ENCODE measurements at places on chromosomes 3 and 15. TPM values are rescaled to one million over a fixed set of nuclear protein-coding genes. Genes with fewer than 3 reads are reported as not detected.

Gene RHOV
- 4.2 TPM for total RNA-seq

DNA sequence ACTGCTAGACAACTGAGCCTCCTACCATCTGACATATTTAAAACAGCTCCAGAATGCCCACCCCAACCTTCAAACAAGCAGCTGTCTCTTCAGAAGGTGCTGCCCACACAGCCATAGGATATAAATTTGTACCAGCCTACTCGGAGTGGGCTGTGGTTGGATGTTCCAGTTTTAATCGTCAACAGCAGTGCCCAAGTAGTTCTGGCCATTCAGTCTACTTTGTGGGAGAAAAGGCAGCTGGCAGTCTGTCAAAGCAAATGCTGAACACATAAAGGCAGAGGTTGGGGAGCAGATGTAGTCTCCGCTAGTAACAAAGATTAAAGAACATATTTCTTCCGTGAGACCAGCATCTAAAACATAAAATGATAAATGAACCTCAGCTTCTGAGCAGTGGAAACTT lies 15.9 kb upstream of the ERC2 start:
- DNase-seq = no peak
- peaks cover 3% of the 10 kb centered on the region for H3K27me3 ChIP-seq
- no peaks in the 10 kb centered on the region for H3K4me1 ChIP-seq
- H3K36me3 ChIP-seq = no peaks in the 10 kb centered on the region
- H3K27ac ChIP-seq = no peak overlapping the region
- H3K4me3 ChIP-seq = no peak overlapping the region

DNA sequence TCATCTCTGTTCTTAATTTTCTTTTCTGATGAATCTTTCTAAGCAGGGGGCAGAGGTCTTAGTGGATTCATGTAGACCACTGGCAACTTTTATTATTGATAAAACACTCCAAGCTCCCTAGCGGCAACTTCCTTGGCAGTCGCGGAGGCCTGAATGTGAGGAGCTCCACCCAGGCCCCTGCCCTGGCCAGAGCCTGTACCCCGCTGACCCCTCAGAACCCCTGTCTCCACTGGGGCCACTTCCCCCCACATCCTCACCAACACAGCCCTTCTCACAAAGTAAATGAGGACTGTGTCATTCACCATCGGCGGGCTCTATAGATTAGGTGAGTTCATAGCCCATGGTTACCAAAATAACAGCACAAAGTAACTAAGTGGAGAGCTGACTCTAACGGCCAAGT lies 111.6 kb downstream of the TPRA1 start:
- peaks cover 5% of the 10 kb centered on the region for H3K27me3 ChIP-seq
- H3K4me3 ChIP-seq = no peak overlapping the region
- H3K36me3 ChIP-seq = no peaks in the 10 kb centered on the region
- no peak for DNase-seq

DNA sequence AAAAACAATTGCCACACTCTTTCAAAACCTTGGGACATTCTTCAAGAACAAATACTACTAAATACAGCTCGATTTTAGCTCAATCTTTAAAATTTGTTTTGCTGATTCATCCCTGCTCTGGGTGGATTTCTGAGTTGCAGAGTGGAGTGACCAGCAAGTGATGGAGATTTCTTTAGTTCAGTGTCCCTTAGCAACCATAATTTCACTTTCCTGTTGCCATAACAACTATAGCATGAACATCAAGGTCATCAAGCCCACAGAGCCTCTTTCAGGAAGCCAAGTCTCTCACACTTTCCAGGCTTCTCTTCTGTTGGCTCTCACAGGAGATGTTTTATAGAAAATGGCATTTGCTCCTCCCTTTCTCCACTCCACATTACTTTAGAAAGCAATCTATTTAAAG lies 597.2 kb upstream of the ADAMTS9 start:
- H3K4me3 ChIP-seq = no peak overlapping the region
- no peaks in the 10 kb centered on the region for H3K4me1 ChIP-seq
- H3K36me3 ChIP-seq = no peaks in the 10 kb centered on the region

- H3K36me3 ChIP-seq = no peaks in the 10 kb centered on the region
- no peaks in the 10 kb centered on the region for H3K27me3 ChIP-seq
- H3K4me1 ChIP-seq = no peaks in the 10 kb centered on the region
Measured at GRCh38 chr3:175606650-175607318, 747.6 kb downstream of the NAALADL2 start.

DNA sequence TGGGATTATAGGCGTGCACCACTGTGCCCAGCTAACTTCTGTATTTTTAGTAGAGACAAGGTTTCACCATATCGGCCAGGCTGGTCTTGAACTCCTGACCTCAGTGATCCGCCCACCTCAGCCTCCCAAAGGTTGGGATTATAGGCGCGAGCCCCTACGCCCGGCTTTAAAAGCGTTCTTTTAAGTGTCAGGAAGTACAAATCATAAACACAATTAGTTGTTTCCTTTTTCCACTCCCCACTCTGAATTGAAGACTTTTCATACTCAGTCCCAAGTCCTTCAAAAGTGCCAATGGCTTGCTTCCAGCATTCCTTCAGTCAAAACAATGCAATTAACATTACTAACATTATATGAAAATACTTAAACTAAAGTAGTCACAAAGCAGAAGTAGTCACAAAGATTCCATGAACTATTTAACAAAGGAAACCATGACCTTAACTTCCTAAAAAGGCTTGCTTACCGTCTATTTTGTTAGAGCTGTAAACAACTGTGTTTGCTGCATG lies 8.1 kb downstream of the WDR82 start:
- H3K4me3 ChIP-seq = no peak overlapping the region
- H3K36me3 ChIP-seq = peaks cover 16% of the 10 kb centered on the region
- no peaks in the 10 kb centered on the region for H3K27me3 ChIP-seq
- no peak overlapping the region for H3K27ac ChIP-seq

- H3K4me1 ChIP-seq = no peaks in the 10 kb centered on the region
- H3K27me3 ChIP-seq = no peaks in the 10 kb centered on the region
- no peak overlapping the region for H3K4me3 ChIP-seq
- no peaks in the 10 kb centered on the region for H3K36me3 ChIP-seq
- no peak overlapping the region for H3K27ac ChIP-seq
Measured at GRCh38 chr3:148641722-148642121, 56.0 kb upstream of the AGTR1 start.

Gene NMNAT3
- 1.9 TPM for total RNA-seq

Gene DUOXA2
- total RNA-seq = not detected

GRCh38 chr3:148741219-148741618 lies 43.5 kb downstream of the AGTR1 start:
- DNase-seq = no peak
- H3K4me3 ChIP-seq = no peak overlapping the region
- no peak overlapping the region for H3K27ac ChIP-seq
- H3K36me3 ChIP-seq = no peaks in the 10 kb centered on the region
- H3K4me1 ChIP-seq = no peaks in the 10 kb centered on the region
- H3K27me3 ChIP-seq = peaks cover 2% of the 10 kb centered on the region

Gene RTP3
- total RNA-seq = not detected

Gene C3orf70
- 0.10 TPM for total RNA-seq

Gene ARRDC4
- 2.9 TPM for total RNA-seq

Gene CFAP100
- not detected for total RNA-seq

DNA sequence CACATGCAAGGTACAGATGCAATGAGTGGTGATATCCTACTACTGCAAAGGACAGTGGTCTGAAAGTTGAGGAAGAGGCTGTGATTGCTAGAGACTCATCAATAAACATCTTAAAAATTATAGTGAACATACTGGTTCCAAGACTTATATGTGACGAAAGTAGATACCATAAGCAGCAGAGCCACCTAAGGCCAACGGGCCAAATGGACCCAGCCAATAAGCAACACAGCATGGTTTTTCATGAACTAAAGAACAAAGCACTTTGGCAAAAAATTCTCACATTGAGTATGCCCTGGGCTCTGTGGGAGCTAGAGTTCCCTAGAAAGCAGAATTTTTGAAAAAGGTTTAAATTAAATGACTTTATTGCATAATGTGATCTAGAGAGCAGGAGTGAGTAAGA lies 272.1 kb downstream of the SI start:
- no peaks in the 10 kb centered on the region for H3K4me1 ChIP-seq
- H3K27me3 ChIP-seq = no peaks in the 10 kb centered on the region
- no peaks in the 10 kb centered on the region for H3K36me3 ChIP-seq
- H3K4me3 ChIP-seq = no peak overlapping the region

Gene FSD2
- not detected for total RNA-seq
